ENCODE measurements at places on chromosomes 1 and 21. TPM values are rescaled to one million over a fixed set of nuclear protein-coding genes. Genes with fewer than 3 reads are reported as not detected.

GRCh38 chr1:85328713-85329397, 52.4 kb upstream of the BCL10 start:
- DNase-seq = no peak

- no peak for DNase-seq
Measured at GRCh38 chr1:46719689-46720088, 775 bp upstream of the EFCAB14 start.

- DNase-seq = no peak
Measured at GRCh38 chr21:44670642-44671432, 4.1 kb upstream of the KRTAP12-2 start.

Gene SV2A
- 12.5 TPM for total RNA-seq
